ENCODE measurements at places on chromosomes 13 and 19.

DNA sequence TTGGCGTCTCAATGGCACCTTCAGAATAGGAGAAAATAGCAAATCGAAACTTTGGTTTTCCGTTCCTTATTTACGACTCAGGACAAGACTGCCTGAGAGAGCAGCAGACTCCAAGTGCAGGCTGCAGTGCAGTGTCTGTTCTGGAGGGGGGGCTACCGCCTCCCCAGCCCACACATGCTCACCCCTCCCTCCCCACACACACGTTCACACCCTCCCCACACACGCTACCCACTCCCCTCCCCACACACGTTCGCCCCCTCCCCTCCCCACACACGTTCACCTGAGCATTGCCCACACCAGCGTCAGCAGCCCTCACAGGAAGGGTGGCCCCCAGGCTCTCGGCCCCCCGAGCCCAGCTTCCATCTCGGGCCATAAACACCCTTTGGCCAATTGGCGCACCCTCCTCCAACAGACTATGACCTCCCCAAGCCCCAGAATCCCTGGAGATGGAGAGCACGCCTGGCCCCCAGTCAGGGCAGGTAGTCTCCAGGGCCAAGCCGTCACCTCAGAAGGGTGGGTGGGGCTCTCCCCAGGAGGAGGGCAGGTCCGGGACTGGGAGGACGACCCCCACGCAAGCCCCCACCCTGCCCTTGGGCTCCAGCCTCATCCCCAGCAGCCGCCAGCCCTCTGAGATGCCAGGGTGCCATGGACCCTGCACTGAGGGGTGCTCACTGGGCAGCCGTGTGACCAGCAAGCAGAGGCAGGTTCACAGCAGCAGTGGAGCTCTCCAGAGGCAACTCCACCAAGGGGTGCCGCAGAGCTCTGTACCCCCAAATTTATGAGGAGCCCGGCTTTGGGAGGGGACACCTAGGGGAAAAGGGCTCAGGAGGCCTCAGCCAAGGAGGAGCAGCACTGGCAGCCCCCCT, 27.5 kb downstream of the RASA3 start:
- no peak for DNase-seq

DNA sequence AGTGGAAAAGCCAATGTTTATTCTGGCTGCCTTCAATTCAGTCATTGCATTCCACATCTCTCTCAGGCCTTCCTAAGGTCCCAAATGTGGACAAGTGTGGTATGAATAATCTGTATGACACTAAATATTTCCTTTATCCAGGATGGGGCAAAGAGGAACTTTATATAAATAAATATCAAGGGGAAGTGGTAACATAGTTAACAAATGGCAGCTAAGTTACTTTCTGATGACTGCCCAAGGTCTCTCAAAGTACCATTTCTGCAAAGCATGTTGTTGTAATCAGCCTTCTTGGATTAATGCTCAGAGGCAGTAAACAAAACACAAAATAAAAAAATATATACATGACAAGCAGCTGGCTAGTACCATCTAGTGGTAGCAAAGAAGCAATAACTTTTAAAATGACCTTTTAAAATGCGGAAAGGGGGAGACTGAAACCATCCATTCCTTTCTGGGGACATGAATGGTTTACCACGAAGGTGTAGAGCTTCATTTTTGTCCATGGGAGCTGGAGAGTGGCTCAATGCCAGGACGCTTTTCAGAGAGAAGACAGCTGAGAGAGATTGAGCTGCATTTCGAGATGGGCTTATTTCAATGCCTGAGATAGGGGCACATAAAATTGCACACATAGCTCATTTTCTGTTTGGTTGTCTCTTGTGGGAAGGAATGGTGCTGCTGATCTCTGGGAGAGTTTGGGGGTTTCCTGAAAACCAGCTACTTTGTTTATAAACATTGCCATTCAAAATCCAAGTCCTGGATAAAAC, 259.2 kb downstream of the RFC3 start:
- peak; percentile 26 for DNase-seq

DNA sequence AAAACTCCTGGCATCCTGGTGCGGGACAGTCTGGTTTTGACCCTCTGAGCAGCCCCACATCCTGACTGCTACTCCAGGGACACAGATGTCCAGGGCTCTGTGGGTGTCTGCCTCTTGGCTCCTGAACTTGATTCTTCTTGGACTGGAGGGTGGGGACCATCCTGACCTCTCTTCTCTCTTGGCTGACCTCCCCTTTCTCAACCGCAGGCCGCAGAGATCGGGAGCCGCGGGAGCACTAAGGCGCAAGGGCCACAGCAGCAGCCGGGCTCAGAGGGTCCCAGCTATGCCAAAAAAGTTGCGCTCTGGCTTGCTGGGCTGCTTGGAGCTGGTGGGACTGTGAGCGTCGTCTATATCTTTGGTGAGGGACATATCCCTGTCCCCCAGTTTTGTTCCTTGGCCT, 1.0 kb downstream of the TIMM50 start:
- DNase-seq, result no peak

DNA sequence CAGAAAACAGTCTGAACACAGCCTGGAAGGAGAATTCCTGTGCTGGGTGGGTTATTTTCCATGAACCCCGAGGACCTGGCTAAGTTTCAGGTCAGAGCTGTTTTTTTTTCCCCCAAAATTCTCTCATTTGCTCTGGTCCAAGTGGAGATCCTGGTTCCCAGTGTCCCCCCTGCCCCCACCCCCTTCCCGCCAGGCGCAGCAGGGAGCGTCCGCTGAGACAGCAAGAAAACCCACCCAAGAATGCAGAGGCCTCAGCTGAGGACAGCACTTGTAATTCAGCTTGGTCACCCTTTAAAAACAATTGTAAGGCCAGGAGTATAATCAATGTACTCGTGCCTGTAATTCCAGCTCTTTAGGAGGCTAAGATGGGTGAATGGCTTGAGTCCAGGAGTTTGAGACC, 11.4 kb upstream of the TSPAN16 start:
- DNase-seq, result no peak

DNA sequence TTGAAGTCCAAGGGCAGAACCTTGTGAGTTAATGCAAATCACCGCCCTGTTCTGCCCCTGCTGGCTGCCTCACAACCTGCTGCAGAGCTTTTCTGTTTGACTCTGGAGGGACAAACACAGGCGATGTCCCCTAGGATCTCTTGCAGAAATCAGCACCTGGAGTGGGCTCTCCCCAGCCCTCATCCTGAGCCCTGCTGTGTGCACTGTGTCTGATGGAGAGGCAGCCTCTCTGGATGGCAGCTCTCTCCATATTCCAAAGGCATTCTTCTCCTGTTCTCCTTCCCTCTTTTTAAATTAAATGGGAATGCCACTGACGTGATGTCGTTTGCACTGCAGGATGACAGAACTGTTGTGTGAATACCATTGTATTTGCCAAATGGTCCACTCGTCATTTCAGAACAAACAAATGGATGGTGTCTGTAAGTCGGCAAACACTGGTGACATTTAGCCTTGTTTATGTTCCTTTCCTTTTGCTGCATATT, 184.1 kb downstream of the ZNF536 start:
- no peak for DNase-seq

- no peak for DNase-seq
These were observed 194.7 kb downstream of the LMO7 start for GRCh38 chr13:75830842-75831241.

- DNase-seq, result no peak
These were observed 82.2 kb upstream of the USP29 start for GRCh38 chr19:57037556-57037955.

- no peak for DNase-seq
These were observed 1.6 kb upstream of the PTGIR start for GRCh38 chr19:46626446-46626845.

- DNase-seq, result no peak
These were observed at the start of gene MYBPC2 for GRCh38 chr19:50432221-50433028. Gene MYBPC2 (plus strand): TSS chr19:50432892. CDS start chr19:50432954, 62 bp downstream.

- no peak for DNase-seq
These were observed 16.3 kb upstream of the ASF1B start for GRCh38 chr19:14152713-14153112.

DNA sequence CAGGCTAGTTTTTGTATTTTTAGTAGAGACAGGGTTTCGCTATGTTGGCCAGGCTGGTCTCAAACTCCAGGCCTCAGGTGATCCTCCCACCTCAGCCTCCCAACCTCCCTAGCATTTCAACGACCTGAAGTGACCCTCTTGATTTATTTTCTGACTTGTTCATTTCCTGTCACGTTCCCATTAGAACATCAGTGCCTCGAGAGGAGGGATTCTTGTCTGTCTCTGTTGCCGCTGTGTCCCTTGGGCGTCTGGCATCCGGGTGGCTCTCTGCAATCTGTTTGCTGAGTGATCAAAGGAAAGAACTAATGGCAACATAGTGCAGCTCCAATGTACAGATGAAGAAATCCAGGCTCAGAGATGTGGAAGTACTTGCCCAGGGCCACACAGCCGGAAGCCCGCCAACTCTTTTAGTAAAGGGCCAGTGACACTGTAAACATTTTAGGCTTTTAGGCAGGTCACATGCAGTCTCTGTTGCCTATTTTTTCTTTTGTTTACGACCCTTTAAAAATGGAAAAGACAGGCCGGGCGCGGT, 47.5 kb downstream of the NFIC start:
- DNase-seq, result no peak

DNA sequence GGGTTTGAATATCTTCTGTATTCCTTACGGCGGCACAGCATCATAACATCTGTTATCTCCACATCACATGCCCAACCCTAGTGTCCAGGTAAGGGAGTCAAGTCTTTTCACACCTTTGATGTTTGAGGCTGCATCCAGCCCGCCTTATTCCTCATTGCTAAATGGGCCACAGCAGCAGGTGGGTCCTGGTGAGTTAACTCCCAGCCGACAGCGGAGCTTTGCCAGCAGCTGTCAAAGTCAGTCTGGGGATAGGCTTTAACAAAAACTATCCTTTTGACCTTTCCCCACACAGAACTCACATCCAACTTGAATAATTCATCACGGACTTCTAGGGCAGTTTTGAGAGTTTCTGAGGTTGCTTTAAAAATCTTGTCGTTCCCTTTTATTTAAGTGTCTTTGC, 235.1 kb downstream of the DLEU7 start:
- no peak for DNase-seq

GRCh38 chr19:18280247-18281081, 958 bp downstream of the JUND start:
- peak; percentile 44 for DNase-seq

DNA sequence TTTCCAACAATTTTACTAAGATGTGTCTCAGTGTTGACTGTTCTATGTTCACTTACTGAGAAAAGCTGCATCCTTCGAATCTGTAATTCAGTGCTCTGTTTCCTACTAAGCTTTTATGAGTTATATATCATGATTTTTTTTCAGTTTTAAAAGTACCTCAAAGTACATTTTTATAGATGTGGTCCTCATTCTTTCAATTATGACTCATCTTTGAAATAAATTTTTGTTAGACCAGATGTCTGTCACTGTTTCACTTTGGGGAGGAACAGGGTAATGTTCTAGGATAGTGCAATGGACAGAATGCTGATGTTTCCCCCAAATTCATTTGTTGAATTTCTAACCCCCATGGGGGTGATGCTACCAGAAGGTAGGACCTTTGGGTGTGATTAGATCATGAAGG, 74.8 kb downstream of the NALCN start:
- DNase-seq, result no peak

DNA sequence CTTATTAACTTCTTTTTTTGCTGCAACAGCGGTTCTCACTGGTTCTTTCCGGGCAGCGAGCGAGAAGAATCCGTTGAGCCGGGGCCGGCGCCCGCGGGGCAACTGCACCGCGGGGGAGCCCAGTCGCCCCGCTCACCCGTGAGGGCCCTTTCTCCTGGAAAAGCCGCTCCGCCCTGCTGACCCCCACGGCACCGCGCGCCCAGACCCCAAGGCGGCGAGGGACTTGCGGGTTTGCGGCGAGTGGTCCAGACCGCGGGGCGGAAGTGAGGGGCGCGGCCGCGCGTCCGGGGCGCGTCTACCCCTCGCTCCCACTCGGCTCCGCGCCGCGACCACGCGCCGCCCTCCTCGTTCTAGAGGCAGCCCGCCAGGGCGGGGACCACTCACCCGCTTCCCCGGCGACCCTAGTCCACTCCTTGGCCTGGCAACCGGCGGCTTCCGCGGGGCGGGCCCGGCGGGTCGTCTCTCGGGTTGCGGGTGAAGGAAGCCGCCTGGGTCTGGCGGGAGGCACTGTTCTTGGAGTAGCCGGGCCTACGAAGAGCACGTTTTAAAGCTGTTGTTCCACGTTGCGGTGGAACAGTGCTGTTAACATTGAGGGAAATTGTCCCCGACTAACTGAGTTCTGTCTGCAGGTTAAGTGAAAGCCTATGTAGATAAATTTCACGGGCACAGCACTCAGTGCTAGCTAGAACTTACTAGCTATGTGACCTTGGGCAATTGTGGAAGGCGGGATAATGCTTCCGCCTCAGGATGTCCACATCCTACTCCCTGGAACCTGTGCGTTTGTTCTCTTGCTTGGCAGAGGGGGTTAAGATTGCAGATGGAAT, at the start of gene NEK3:
Gene NEK3 (minus strand): TSS at position 439 of the 824 bp plus-strand sequence. CDS start 3,406 bp downstream, outside the sequence.
- DNase-seq, result peak; percentile 32

DNA sequence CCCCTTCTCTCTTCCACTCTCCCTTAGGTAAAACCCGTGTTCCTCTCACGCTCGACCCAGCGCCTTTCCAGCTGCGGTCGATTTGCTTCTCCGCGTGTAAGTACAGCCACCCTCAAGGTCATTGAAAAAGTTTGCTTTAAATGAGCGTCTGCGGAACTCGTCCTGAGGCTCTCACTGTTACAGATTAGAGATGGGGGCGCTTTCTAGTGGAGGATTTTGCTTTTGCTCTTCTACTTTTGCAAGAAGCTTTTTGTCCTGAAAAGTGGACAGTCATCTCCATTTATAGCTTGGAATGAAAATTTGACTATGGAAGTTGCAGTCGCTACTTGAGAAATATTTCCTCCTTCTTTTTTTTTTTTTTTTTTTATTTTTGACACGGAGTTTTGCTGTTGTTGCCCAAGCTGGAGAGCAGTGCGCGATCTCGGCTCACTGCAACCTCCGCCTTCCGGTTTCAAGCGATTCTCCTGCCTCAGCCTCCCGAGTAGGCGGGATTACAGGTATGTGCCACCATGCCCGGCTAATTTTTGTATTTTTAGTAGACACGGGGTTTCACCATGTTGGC, 595 bp upstream of the RAB20 start:
- DNase-seq, result peak; percentile 29

GRCh38 chr13:60584976-60585375, 188.0 kb downstream of the TDRD3 start:
- DNase-seq, result no peak
